Sciatic nerve (tissue), 2 donors: ENCODE measurements at places on chromosomes 7 and 10. TPM values are rescaled to one million over a fixed set of nuclear protein-coding genes. Genes with fewer than 3 reads are reported as not detected.

GRCh38 chr7:36526863-36527548 lies 137.3 kb downstream of the ANLN start:
- no peak for DNase-seq

DNA sequence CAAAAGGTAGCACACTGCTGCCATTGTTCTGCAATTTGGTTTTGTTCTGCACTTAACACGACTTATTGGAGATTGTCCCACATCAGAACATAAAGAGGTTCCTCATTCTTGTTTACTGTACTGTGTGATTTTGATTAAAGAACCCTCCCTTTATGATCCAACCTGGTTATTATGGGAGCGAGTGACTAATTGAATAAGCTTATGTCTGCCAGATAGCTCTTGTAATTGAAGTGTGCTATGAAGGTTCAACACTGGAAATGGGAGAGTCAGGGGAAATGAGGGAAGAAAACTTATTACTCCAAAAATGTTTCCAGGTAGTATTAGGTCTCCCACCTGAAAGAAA lies 33.9 kb downstream of the CASP7 start:
- no peak for DNase-seq

Gene SPDYE1
- not detected for total RNA-seq

GRCh38 chr10:51137756-51138529 lies 63.7 kb downstream of the PRKG1 start:
- no peak for DNase-seq

DNA sequence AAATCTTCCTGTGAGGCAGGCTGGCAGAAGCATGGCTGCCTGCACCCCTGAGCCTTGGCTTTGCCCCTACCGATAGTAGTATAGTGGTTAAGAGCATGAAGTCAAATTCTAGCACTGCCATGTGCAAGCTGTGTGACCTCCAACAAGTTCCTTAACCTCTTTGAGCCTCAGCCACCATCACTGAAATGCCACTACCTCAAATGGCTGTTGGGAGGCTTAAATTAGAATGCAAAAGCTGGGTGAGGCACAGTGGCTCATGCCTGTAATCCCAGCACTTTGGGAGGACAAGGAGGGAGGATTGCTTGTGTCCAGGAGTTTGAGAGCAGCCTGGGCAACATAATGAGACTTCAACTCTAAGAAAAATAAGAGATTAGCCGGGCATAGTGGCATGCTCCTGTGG lies 8.4 kb downstream of the SFRP5 start:
- DNase-seq, result no peak

Gene PRKCQ
- 0.94 TPM for total RNA-seq

Gene HHEX
- total RNA-seq, result 15.3 TPM

DNA sequence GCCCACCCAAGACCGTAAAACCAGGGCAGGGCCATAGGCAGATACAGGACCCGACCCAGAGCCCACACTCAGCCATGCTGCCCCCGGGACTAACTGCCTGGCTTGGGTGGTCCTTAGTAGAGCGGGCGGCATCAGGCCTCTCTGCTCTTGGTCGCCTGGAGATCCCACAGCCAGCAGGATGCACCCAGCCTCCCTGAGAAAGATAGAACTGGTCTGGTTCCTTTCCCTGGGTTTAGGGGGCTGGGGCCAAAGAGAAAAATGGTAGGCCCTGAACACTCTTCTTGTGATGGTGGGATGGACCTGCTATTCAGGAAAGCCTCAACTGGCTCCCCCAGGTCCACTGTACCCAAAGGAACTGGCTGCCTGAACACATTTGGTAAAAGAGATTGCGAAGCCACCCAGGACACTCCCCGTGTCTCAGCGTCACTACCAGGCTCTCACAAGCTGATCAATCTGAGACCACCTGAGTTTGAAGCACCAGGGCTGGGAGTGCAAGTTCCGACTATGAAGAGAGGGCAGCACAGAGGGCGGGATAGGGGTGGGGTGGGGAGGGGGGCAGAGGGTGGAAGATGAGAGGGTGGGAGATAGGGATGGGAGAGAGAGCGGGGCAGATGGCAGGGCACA lies 591.5 kb downstream of the DNAJB6 start:
- DNase-seq, result no peak

Gene PILRB
- 46.3 TPM for total RNA-seq

Gene PON3
- 8.9 TPM for total RNA-seq

Gene CYP3A5
- 4.6 TPM for total RNA-seq

DNA sequence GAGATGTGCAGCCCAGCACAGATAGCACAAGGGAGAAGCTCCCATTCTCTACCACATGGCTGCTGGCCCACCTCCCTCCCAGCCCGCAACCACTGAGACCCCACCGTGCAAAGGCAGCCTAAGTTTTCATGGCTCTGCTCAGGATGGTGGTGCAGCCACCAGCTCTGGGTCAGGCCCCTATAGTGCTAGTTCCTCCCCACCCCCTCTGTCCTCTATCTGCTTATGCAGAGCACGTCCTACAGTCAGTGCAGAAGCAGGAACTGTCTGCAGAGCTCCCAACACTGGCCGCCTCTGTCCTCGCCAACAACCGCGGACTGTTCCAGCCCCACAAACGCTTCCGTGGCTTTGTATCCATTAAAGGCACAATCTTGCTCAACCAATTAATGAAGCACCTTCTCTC lies 278.9 kb downstream of the GRID1 start:
- no peak for DNase-seq

DNA sequence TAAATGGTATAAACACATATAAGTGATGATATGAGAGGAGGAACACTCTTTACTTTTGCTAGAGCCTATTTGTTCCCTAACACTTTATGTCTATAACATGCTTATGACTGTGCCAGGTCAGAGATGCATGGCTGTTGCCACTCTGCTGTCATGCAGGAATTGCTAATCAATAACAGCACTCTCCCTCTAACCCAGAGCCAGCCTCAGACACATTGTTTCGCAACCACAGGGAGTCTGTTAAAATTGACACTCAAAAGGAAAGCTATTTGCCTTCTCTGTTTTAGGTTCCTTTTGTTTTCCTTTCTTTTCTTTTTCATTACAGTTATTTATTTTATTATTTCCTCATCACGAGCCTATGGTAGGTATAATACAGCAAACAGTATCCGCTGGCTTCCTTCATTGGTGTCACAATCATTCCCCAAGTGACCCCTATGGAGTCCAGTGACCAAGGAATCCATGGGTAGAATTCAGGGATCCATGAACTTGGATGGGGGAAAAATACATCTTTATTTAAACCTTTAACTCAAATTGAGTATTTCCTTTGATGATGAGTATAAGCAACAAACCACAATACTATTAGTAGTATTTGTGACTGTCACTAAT lies 6.8 kb downstream of the PON2 start:
- no peak for DNase-seq

Gene OPN1SW
- total RNA-seq, result not detected

DNA sequence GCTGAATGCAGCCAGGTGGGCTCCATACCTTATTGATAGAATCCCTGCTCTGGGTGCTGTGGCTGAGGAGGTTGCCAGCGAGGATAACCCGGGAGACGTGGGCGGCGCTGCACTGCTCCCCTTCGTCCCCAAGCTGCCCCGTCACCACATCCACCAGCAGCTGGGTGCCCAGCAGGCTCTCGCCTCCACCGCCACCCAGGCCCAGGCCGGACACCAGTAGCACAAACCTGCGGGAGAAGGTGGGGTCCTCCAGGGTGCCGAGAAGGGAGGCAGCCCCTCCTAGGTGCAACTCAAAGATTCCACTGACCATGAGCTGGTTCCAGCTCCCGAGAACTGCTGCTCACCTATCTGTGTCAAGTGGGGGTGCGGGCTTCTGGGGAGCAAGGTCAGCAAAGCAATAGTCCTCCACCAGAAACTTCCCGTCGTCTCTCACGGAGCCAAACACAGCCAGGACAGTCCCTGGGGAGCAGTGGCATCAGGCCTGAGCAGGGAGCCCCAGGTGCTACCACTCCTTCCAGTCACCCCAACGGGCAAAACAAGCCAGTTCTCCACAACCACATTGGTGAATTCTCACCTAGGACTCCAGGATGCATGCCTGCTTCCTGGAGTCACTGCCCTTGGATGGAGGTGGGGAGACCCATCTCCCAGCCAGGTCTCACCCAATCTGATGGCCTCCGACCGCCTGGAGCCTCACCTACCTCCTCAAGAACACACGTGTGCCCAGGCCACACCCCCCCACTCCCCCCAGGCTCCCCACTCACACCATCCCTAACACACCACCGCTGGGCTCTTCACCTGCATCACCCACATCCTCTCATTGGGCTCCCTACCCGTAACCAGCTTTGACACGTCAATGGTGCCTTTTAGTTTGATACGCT lies 6.3 kb downstream of the POLD2 start:
- no peak for DNase-seq

Gene SLC18A2
- 1.2 TPM for total RNA-seq

- no peak for DNase-seq
Measured at GRCh38 chr10:110643653-110644597, at the start of gene RBM20. TSS of gene RBM20 (plus strand) at chr10:110644336. CDS start at chr10:110644455, 119 bp downstream.

- DNase-seq, result no peak
Measured at GRCh38 chr7:93108003-93108402, 9.8 kb downstream of the SAMD9 start.

Gene STEAP1B
- total RNA-seq, result 11.6 TPM

- DNase-seq, result no peak
Measured at GRCh38 chr7:72023926-72024325, 388.2 kb downstream of the CALN1 start.

Gene CLIP2
- total RNA-seq, result 58.4 TPM

Gene AKR1C8
- 0.94 TPM for total RNA-seq

Gene DNAH11
- total RNA-seq, result 0.49 TPM

Gene GAD2
- total RNA-seq, result not detected

- no peak for DNase-seq
Measured at GRCh38 chr10:28410420-28411135, 107.7 kb upstream of the MPP7 start.

GRCh38 chr7:137816696-137817320 lies 30.0 kb downstream of the DGKI start:
- DNase-seq, result no peak

Gene SEMA3A
- total RNA-seq, result 15.1 TPM

Gene SPDYE11
- not detected for total RNA-seq

DNA sequence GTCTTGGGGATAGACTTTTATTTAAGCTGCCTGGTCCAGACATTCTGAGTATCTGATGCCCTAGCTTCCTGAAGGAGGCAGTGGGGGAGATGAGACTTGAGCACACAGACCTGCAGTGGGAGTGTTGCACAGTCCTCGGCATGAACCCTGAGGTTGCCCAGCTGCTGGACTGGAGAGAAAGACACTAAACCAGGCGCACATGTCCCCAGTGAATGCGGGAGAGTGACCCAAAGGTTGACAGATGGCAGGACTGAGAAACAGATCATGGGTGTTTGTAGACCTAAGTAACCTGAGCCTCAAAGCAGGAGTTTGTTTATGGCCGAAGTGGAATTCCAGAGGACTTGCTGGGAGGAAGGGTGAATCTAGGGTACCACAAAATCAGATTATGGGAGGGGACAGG lies 15.7 kb upstream of the MSRB2 start:
- no peak for DNase-seq

DNA sequence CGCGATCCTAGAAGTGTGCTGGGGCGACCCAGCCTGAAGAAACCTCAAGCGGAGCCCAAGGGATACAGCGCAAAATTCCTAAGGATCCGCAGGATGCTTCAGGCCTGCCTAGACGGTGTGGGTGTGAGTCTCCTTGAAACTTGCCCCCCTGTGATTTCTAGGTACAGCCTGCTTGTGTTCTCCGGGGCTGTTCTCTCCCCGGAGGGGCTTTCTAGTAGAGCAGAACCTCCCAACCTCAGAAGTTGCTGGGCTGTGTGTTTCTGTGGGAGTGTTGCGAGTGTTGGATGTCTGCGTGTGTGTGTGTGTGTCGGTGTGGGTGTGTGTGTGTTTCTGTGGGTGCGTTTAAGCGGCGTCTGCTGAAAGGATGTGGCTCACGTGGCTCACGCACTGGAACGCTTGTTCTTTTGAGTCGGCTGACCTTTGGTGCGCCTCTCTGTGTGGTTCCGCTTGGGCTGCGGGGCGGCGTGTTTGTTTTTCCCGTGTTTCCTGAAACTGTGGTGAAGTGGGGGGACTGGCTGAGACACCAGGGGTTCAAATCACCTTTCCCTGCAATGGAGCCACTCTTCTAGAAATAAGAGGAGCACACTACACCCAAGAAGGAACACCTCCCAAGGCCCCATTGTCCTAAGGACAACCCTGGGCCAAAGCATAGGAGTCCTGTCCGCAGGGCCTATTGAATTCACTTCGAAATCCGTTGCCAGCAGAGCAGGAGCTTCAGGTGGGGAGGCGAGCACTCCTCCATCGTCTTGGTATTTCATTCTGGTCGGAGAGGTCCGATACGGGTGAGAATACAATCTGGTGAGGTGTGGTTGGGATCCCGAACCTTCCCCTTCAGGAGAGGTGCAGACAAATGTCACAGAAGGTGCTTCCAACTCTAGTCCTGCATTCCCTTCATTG lies 25.1 kb upstream of the ZNF273 start:
- no peak for DNase-seq

- DNase-seq, result no peak
Measured at GRCh38 chr10:78211561-78212051, 177.9 kb downstream of the RPS24 start.

Gene PTF1A
- total RNA-seq, result not detected

Gene ITGA8
- total RNA-seq, result 4.5 TPM
